ENCODE measurements at places on chromosomes 13 and 19.

DNA sequence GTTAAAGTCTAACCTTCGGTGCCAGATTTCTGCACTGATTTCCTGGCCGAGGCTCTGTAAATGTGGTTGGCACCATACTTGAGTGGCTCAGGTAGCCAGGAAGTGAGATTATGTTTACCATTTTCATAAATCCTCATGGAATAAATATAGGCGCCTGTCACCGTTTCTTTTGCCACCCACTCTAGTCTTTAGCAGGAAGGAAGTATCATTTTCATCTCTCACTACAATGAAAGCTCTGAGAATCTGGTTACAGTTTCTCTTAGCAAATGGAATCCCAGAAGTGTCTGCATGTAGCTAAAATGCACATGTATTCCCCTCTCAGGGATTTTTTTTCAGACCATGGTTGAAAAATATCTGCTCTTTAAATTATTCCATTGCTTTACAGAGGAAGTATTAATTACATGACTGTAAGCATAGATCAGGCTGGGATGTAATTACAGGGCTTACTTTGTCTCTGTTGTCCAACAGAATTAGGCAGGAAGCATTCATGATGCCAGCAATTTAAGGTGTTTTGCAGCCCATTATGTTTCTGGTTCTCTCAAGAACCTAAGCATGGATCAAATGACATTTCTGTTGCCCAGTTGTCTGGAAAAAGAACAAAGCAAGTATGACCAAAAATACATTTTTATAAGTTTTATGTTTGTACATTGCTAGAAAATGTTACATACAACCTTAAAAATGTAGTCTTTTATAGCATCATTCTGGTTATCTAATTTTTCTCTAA is 221.7 kb upstream of the SPRY2 start:
- DNase-seq = no peak

GRCh38 chr13:114204894-114205293 is 25.8 kb downstream of the CFAP97D2 start:
- no peak for DNase-seq

DNA sequence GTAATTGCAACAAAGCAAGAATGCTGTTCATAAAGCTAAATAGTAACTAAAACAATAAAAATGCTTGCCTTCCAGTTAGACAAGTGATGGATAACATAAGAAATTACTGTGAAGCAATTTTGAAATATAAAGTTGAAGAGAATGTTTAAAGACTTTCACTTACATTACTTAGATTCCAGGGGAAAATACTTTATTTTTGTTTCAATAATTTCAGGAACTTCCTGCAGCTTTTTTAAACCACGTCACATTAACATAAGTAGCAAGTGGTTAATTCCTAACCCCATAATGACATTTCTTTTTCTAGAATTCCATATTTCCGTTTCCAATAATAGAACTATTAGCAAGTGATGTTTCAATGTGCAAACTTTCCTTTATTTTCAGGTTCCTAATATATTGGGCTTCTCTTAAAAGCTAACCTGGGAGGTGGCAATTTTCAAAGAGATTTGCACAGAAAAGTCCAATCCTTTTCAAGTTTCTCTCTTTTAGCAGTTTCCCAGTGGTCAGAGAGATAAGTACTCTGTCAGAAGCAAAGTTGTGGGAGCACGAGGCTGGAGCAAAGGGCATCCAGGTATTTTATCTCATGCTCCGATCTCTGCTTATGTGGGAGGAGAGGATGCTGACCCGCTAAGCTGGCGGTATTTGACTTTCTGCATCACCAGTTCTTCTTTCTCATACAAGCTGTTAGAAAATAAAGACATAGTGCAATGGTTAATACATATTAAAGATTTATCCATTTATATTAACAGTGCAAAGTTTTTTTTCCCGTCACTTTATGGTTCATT is 1025.3 kb downstream of the EFNB2 start:
- DNase-seq = no peak

GRCh38 chr19:16671652-16672274 is 10.8 kb downstream of the TMEM38A start:
- no peak for DNase-seq

DNA sequence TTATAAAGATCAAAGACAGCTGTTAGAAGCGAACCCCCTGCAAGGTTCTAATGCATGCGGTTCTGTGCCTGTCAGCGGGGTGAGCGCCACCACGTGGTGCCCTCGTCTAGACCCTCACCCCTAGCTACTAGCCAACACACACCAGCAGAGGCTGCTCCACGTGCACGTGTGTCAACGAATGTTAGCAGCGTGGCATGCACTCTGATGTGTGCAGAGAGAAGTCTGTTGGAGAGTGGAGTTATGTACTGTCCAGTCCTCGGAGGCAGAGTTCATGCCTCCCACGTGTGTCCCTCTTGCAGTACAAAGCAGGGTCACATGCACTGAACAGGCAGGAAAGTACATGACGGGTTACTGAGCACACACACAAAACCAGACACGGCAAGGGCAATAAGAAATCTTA is 75.0 kb upstream of the SLC15A1 start:
- DNase-seq = no peak

GRCh38 chr19:11069561-11069960 is 19.7 kb upstream of the LDLR start:
- no peak for DNase-seq

GRCh38 chr19:1747285-1748114 is 5.8 kb upstream of the ONECUT3 start:
- peak; percentile 89 for DNase-seq

DNA sequence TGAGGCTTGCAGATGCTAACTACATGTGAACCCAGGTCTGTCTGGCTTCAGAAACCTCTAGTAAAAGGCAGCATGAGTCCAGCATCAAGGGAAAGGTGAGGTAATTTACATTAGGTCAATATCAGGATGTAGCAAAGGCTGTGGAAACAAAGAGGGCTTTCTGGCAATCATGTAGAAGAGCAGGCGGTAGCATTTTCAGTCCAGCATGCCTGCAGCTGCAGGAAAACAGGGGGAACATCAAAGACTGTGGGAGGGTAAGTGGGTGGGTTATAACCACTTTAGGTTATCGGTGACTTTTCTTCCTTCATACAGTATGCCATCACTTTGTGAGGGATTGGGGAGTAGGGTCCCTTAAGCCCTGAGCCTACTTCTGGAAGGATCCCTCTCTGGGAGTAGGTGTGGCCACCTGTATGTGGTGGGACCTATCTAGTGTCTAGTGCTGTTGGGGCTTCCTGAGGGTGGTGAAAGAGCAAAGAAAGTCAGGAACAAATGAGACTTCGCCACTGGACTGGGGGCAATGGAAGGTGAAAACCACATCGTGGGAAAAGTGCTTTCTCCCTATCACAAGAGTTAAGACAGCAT is 10.8 kb downstream of the SUGP2 start:
- no peak for DNase-seq

GRCh38 chr19:35142606-35143230 is 337 bp upstream of the FXYD7 start:
- DNase-seq = peak; percentile 30

- no peak for DNase-seq
Observed at GRCh38 chr13:95185851-95186250, 115.4 kb downstream of the ABCC4 start.

GRCh38 chr13:41312176-41312500 is 1.1 kb downstream of the NAA16 start:
- peak; percentile 28 for DNase-seq

GRCh38 chr13:91904005-91904404 is 505.6 kb downstream of the GPC5 start:
- no peak for DNase-seq

DNA sequence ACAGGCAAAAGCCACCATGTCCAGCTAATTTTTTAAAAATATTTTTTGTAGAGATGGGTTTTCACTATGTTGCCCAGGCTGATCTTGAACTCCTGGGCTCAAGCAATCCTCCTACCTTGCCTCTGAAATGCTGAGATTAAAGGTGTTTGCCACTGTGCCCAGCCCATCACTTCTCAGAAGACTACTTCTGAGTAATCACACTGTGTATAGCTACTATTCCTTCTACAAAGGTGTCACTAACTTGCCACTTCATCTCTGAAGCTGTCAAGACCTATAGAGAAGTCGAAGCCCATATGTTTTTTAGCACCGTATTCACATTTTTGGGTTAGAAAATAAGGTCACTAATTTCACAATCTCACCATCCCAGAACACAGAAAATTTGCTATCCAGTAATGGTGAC is 36.0 kb upstream of the FNDC3A start:
- no peak for DNase-seq

GRCh38 chr13:95713651-95714050 is 36.7 kb downstream of the DNAJC3 start:
- DNase-seq = no peak

- DNase-seq = no peak
Observed at GRCh38 chr13:106494506-106494905, 41.0 kb downstream of the EFNB2 start.

GRCh38 chr13:37729876-37730275 is 131.3 kb upstream of the POSTN start:
- no peak for DNase-seq

GRCh38 chr13:104837756-104838155 is 1697.7 kb downstream of the EFNB2 start:
- peak; percentile 1 for DNase-seq

DNA sequence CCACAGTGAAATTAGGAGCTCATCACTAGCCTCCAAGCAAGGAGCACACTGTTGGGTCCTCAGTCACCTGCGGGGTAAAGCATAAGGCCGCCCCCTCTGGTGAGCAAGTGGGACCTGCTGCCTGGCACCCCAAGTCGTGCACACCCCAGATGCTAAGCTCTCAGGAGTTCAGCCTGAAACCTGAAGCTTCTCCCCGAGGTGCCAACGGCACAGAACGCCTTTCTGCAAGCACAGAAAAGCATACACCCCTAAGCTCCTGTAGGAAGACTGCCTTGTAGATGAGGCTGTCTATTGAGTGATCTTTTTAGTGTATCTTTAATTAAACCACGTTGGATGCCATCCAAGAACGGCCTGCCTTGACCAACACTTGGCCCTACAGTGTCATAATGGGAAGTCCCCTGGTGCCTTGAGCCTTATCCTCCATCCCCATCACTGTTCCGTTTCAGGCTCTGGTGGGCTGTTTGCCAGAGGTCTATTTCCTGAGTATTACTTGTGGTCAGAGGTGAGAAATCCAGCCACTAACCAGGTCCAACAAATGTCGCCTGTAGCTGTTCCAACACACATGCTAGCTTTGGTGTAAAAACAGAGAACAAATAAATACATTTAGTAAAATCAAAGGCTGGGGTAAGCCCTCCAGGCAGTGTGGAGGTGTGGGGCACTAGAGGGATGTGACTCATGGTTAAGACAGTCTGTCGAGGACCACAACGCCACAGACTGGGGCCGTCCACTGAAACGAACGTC is 44.8 kb downstream of the C13orf42 start:
- peak; percentile 20 for DNase-seq

GRCh38 chr19:56333506-56333905 is 18.9 kb upstream of the ZSCAN5A start:
- peak; percentile 35 for DNase-seq

GRCh38 chr19:13670846-13671245 is 93.5 kb upstream of the MRI1 start:
- DNase-seq = no peak

GRCh38 chr19:19538785-19539166 is 711 bp downstream of the CILP2 start:
- no peak for DNase-seq

- DNase-seq = no peak
Observed at GRCh38 chr13:84985860-84986259, 813.4 kb downstream of the SLITRK6 start.

Measured in fibroblast of skin of abdomen (primary cell).